Esophagus mucosa (tissue), 1 donor: ENCODE measurements at places on chromosomes 5 and 9. TPM values are rescaled to one million over a fixed set of nuclear protein-coding genes. Genes with fewer than 3 reads are reported as not detected.

GRCh38 chr9:70480405-70480980, 66.0 kb upstream of the KLF9 start:
- peak; percentile 90 for ATAC-seq

GRCh38 chr9:69622676-69623075, 49.5 kb downstream of the APBA1 start:
- no peak for ATAC-seq

DNA sequence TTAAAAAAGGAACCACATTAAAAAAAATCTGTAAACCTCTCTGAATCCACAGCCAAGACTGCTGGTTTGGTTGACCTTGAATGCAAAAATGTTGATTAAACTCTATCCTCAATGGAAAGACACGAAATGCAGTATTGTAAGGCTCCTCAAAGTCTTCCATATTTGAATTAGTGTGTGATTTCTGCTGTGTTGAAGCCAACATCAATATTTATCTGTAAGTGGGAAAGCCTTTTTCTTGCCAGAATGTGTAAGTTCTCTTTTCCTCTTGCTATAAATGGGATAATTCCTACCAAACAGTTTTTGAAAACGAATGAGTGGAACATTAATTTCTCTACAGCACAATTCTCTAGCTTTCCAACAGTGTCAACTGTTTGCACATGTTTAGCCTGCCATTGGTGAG, 422.1 kb upstream of the TNC start:
- no peak for ATAC-seq

Gene ARHGEF39
- 2.4 TPM for total RNA-seq

Gene CXCL14
- 179 TPM for total RNA-seq

Gene CCL21
- 18.5 TPM for total RNA-seq
